ENCODE measurements at places on chromosomes 11 and 22. TPM values are rescaled to one million over a fixed set of nuclear protein-coding genes. Genes with fewer than 3 reads are reported as not detected.

Gene RNF215
- total RNA-seq, result 9.8 TPM

Gene FERMT3
- total RNA-seq, result 190 TPM

Gene SAA4
- total RNA-seq, result not detected

Gene ACRV1
- not detected for total RNA-seq

Gene MRGPRX4
- total RNA-seq, result not detected

Gene RIBC2
- total RNA-seq, result 4.8 TPM

Gene A4GALT
- 0.29 TPM for total RNA-seq

Gene RAG2
- total RNA-seq, result not detected

DNA sequence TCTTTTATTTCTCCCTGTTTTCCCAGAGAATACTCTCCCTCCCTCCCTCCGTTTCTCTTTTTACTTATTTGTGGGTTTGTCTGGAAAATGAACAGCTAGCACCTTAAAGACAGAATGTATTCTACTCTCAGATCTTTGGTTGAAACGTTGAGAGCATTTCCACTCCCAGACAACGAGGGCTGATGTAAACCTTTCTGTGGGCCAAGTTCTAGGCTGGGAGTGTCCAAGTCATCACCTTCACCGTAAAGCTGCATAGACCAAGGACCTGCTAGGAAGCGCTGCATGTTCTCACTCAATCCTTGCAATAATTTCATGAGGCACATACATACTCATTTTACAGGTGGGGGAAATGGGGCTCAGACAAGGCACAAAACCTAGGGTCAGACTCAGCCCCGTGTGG lies 32.4 kb downstream of the MYH9 start:
- no peak for DNase-seq
- H3K36me3 ChIP-seq, result peaks cover 65% of the 10 kb centered on the region
- peak overlapping the region; percentile 43 for H3K4me3 ChIP-seq
- peaks cover 98% of the 10 kb centered on the region for H3K4me1 ChIP-seq
- no peaks in the 10 kb centered on the region for H3K27me3 ChIP-seq

DNA sequence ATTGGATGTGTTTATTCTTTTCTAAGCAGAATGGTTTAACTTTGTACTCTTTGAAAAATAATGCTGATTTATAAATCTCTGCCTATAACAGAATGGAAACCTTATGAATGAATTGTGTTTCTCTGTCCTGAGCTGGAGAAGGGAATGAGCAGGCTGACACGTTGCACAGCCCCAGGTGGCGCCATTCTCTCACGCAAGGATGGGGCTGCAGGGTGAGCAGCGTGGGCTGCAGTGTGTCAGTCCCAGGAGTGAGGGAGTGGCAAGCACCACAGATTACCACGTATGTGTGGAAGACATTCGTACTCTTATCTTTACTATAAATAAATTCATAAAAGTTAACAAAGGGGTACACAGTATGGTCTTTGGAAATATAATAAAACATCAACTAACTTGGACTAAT lies 33.4 kb downstream of the FDX1 start:
- H3K36me3 ChIP-seq, result peaks cover 11% of the 10 kb centered on the region
- no peaks in the 10 kb centered on the region for H3K27me3 ChIP-seq
- no peak overlapping the region for H3K4me3 ChIP-seq
- peak; percentile 16 for DNase-seq

GRCh38 chr11:19931771-19932369 lies 219.2 kb downstream of the NAV2 start:
- no peak overlapping the region for H3K4me3 ChIP-seq
- H3K27ac ChIP-seq, result no peak overlapping the region
- no peaks in the 10 kb centered on the region for H3K27me3 ChIP-seq
- DNase-seq, result no peak

- H3K4me3 ChIP-seq, result no peak overlapping the region
- peaks cover 20% of the 10 kb centered on the region for H3K4me1 ChIP-seq
- H3K36me3 ChIP-seq, result peaks cover 33% of the 10 kb centered on the region
- no peak overlapping the region for H3K27ac ChIP-seq
Measured at GRCh38 chr22:31733580-31734079, 16.3 kb downstream of the PRR14L start.

GRCh38 chr11:61632096-61632495 lies 48.1 kb upstream of the DAGLA start:
- no peak for DNase-seq
- no peaks in the 10 kb centered on the region for H3K36me3 ChIP-seq
- peaks cover 4% of the 10 kb centered on the region for H3K4me1 ChIP-seq
- H3K27me3 ChIP-seq, result peaks cover 1% of the 10 kb centered on the region
- H3K4me3 ChIP-seq, result no peak overlapping the region

GRCh38 chr11:103109818-103110388 lies 677 bp downstream of the DYNC2H1 start:
- H3K4me1 ChIP-seq, result peaks cover 14% of the 10 kb centered on the region
- no peaks in the 10 kb centered on the region for H3K36me3 ChIP-seq
- peak overlapping the region; percentile 91 for H3K27ac ChIP-seq
- H3K4me3 ChIP-seq, result peak overlapping the region; percentile 91
- DNase-seq, result peak; percentile 8

GRCh38 chr11:3950996-3951660 lies 95.7 kb downstream of the STIM1 start:
- peak overlapping the region; percentile 43 for H3K4me3 ChIP-seq
- H3K27ac ChIP-seq, result peak overlapping the region; percentile 84
- H3K4me1 ChIP-seq, result peaks cover 95% of the 10 kb centered on the region
- peaks cover 64% of the 10 kb centered on the region for H3K36me3 ChIP-seq
- H3K27me3 ChIP-seq, result no peaks in the 10 kb centered on the region

- no peaks in the 10 kb centered on the region for H3K36me3 ChIP-seq
- peak overlapping the region; percentile 47 for H3K27ac ChIP-seq
- H3K4me1 ChIP-seq, result peaks cover 13% of the 10 kb centered on the region
- H3K4me3 ChIP-seq, result peak overlapping the region; percentile 67
Measured at GRCh38 chr11:8018484-8019313, 31.6 kb downstream of the EIF3F start.

- no peak within 1 kb of the TSS for H3K27ac ChIP-seq
- no peak for DNase-seq
- peaks cover 13% of the 10 kb centered on the region for H3K27me3 ChIP-seq
- no peak within 1 kb of the TSS for H3K4me3 ChIP-seq
- no peaks in the 10 kb centered on the region for H3K36me3 ChIP-seq
- peaks cover 7% of the 10 kb centered on the region for H3K4me1 ChIP-seq
Measured at GRCh38 chr11:114295676-114296604, at the start of gene NNMT. Gene NNMT (plus strand): TSS chr11:114296399. CDS start chr11:114296557, 158 bp downstream.

- H3K27ac ChIP-seq, result no peak overlapping the region
- H3K4me1 ChIP-seq, result no peaks in the 10 kb centered on the region
- no peak overlapping the region for H3K4me3 ChIP-seq
- peaks cover 5% of the 10 kb centered on the region for H3K27me3 ChIP-seq
- DNase-seq, result no peak
Measured at GRCh38 chr11:30348035-30348434, 25.1 kb downstream of the ARL14EP start.

GRCh38 chr22:31248138-31248745 lies 36.1 kb downstream of the LIMK2 start:
- peak overlapping the region; percentile 62 for H3K4me3 ChIP-seq
- DNase-seq, result peak; percentile 89
- no peaks in the 10 kb centered on the region for H3K27me3 ChIP-seq

DNA sequence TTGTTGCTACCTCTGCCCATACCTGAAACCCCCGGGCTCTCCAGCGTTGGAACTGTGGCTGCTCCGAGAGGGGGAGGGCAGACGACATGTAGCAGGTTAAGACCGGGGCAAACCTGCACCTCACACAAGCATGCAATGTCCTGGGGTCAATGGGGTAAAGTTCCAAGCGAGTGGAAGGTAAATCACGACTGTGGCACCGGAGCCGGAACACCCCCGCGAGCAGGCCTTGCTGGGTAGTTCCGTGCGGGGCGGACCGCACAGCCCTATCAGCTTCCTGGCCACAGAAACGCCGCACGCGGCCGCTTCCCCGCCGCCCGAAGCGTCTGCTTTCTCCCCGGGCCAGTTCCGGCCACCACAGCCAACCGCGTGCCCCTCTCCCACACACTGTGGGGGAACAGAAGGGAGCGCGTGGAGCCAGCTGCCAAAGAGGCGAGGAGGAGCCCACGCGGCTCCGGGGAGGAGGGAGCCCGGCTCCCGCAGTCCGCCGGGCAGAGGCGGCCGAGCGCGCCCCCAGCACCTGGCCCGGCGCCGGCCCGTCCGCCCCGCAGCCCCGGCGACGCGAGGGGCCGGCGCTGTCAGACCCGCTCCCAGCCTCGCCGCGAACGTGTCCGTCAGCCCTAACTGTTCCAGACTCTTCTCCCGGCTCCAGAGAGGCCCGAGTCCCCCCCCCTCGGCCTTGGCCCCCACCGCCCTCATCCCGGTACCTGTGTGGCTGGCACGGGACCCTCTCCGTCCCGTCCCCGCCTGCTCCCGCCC lies 1.6 kb downstream of the SPTBN2 start:
- DNase-seq, result peak; percentile 29
- H3K4me3 ChIP-seq, result peak overlapping the region; percentile 43
- H3K4me1 ChIP-seq, result peaks cover 14% of the 10 kb centered on the region
- no peak overlapping the region for H3K27ac ChIP-seq
- H3K36me3 ChIP-seq, result peaks cover 3% of the 10 kb centered on the region

DNA sequence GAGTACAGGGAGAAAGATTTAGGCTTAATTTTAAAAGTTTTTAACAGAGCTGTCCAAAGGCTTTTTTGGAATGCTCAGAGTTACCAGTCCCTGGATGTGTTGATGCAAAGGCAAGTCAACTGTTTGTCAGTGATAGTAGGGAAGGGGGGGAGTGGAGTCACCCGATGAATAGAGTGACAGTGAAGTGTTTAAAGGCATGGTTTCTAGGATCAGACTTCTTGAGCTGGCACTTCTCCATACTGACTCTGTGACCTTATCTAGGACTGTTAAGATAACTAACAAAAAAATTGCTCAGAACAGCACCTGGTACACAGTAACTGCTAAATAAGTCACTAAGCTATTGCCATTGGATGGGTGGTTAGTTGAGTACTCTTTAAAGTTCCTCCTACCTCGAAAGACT lies 11.3 kb upstream of the RAG2 start:
- H3K27ac ChIP-seq, result no peak overlapping the region
- no peaks in the 10 kb centered on the region for H3K36me3 ChIP-seq
- no peak for DNase-seq
- H3K27me3 ChIP-seq, result peaks cover 16% of the 10 kb centered on the region

- H3K27me3 ChIP-seq, result no peaks in the 10 kb centered on the region
- H3K27ac ChIP-seq, result peak overlapping the region; percentile 76
Measured at GRCh38 chr22:37295213-37295886, 13.0 kb downstream of the CYTH4 start.
